ENCODE measurements at places on chromosomes 4 and X.

- no peak for DNase-seq
Observed at GRCh38 chr4:25160714-25161592, 704 bp upstream of the SEPSECS start.

DNA sequence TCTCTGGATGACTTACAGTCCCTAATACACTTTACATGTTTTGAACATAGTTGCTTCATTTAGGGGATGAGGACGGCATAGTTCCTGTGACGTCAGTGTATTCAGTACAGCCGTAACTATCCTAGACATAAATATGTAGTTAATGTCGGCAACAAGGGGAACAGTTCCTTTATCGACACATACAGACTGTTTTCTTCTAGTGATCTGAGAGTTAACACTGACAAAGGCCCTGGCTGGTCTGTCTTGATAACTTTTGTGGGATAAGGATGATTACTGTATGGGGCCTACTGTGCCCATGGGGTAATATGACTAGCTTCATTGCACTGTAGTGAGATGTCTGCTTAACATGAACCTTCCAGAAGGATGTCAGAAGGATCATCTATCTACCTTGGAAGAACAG lies 131.2 kb downstream of the ZNF518B start:
- DNase-seq, result no peak

DNA sequence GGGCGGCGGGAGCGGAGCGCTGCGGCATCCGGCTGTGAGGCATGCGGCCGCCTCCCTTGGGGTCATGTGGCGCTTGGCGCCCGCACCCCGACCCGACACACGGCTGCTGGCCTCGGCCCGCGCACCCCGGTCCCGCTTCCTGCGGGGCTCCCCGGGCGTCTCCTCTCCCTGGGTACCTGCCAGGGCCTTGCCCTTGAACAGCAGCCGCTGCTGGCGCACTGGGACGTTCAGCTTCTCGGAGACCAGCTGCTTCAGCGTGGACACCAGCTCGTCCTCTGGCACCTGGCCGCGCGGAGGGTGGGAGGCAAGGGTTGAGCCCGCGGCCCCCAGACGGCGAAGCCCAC lies 391 bp downstream of the UBL4A start:
- peak; percentile 1 for DNase-seq

- no peak for DNase-seq
Observed at GRCh38 chr4:47120783-47121182, 89.4 kb downstream of the GABRB1 start.

DNA sequence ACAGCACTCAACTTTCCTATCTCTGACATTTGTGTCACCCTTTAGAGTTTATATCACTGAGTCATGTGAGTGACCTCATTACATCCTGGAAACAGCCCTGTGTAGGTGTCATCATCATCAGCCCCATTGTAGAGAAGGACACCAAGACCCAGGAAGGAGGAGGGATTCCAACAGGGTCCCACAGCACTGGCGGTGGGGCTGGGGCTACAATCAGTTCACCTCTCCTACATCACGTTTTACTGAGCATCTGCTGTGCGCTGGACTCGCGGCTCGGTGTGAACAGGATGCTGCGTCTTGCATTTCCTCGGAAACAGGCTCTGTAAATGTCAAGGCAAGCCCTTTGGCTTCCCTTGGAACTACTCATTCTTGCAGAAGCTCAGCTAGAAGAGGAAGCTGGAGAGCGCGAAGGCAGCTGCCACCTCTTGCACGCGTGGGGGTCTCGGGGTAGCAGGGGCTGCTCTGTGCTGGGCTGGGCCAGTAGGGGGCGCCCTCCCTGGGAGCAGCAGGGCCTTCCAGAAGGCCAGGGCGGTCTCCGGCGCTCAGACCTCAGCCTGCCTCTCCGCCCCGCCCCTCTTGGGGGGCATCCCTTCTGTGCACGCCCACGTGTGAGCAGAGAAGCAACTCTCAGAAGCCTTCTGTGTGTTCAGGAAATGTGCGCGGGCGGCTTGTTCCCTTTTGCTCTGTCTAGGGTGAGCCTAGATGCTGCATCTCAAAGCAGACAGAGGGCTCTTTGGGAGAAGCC lies 29.0 kb downstream of the REELD1 start:
- DNase-seq, result no peak

GRCh38 chrX:39773923-39774773 lies 323.6 kb downstream of the BCOR start:
- DNase-seq, result peak; percentile 42

Measured in ACHN (cell line).